Lower lobe of right lung (tissue), 2 donors: ENCODE measurements at places on chromosomes 11 and 22.

- no peak for DNase-seq
These were observed 82.8 kb downstream of the IGLL1 start for GRCh38 chr22:23497016-23497885.

- DNase-seq: no peak
These were observed 22.4 kb upstream of the CCDC188 start for GRCh38 chr22:20173246-20173645.

DNA sequence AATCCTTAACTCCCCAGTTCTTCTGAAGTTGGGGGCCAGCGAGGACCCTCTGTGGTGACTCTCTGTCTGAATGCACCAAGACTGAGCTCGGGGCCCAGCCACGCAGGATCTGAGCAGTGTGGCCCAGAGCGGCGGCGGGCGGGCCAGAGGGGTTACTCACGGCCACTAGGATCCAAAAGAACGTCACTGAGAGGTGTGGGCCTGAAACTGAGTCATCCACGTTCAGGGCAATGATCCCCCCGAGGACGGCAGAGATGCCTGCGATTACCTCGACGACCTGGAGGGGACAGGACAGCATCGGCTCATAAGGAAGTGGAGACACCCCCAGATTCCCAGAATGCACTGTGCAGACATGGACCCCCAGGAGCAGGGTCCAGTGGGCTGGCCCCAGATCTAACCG, 11.2 kb downstream of the MLC1 start:
- DNase-seq: no peak

DNA sequence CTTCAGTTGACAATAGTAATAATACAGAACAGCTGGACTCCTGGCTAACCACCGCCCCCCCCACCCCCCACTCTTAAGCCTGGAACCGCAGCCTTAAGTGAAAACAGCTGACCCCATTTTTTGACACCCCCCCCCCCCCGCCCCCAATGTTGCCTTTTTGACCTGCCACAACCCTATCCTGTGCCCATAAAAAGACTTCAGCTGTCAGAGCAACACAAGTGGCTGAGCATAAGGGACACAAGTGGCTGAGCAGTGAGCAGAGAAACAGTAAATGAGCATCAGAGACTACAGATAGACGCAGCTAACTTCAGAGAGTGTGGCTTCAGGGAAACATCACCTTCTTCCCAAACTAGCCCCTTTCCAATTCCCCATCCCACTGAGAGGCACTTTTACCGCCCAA, 1493.8 kb downstream of the LRRC4C start:
- DNase-seq: no peak

DNA sequence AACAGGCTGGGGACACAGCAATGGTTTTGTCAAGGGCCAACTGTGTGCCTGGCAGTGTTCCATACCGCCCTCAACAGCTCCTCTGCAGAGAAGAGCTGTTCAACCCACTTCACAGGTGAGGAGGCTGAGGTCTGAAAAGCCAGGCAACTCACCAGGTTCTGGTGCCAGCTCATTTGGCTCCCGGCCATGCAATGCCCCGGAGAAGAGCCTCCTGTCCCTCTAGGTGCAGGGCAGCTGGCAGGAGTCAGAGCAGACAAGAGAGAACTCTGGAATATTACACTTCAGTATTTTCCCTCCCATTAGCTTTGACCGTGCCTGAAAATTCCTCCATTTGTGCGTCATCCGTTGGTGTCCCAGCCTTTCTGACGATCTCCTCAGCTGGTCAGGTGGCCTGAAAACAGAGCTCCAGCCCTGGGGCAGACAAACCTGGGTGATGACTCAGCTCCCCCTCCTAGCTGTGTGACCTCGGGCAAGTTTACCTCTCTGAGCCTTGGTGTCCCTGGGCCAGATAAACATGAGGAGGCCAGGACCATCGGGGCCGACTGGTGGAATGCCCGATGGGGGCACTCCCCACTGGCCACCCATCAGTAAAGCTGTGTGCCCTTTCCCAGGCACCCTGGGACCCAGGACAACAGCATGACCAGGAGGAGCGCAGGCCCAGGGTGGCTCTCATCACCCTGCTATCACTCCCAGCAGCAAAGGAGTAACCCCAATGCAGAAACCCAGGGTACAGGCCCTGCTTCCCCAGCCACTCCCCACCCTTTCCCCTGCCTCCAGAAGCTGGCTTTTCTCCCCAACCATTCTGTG, 9.6 kb upstream of the C1QTNF6 start:
- peak; percentile 71 for DNase-seq

GRCh38 chr22:18988958-18989357, 52.9 kb upstream of the PRODH start:
- no peak for DNase-seq

DNA sequence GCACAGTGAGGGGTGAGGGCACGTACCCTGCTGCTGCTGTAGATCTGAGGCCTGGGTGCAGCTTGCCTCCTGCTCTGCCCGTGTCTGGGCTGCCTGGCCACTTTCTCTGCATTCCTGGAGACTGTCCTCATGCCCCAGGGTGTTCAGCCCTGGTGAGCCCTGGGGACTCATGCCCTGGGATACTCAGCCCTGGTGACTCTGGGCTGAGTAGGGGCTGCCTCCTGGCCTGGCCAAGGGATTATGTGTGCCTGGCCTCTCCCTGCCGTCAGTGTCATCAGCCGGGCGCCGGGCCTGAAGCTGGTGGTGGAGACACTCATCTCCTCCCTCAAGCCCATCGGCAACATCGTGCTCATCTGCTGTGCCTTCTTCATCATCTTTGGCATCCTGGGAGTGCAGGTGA, 94.7 kb downstream of the CACNA1I start:
- DNase-seq: no peak

- no peak for DNase-seq
These were observed 38.8 kb downstream of the CLDN25 start for GRCh38 chr11:113818426-113818825.

DNA sequence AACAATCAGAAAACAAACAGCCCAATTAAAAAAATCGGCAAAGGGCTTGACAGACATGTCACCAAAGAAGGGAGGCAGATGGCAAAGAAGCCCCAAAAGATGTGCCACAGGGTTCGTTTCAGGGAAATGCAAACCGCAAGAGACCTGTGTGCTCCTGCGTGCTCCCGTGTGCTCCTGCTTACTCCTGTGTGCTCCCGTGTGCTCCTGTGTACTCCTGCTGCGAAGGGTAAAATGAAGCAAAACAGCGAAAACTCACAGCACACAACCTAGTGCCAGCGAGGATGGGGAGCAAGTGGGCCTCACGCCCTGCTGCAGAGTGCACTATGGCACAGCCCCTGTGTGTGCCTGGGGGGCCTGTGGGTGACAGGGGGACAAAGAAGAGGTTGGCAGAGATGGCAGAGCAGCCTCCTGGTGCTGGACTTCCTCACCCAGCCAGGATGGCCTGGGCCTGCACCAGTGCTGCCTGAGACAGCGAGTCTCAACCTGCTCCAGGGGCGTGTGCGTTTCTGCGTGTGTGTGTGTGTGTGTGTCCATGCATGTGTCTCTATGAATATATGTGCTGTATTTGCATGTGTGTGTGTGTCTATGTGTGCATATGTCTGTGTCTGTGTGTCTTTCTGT, 14.0 kb downstream of the ASCL2 start:
- no peak for DNase-seq

DNA sequence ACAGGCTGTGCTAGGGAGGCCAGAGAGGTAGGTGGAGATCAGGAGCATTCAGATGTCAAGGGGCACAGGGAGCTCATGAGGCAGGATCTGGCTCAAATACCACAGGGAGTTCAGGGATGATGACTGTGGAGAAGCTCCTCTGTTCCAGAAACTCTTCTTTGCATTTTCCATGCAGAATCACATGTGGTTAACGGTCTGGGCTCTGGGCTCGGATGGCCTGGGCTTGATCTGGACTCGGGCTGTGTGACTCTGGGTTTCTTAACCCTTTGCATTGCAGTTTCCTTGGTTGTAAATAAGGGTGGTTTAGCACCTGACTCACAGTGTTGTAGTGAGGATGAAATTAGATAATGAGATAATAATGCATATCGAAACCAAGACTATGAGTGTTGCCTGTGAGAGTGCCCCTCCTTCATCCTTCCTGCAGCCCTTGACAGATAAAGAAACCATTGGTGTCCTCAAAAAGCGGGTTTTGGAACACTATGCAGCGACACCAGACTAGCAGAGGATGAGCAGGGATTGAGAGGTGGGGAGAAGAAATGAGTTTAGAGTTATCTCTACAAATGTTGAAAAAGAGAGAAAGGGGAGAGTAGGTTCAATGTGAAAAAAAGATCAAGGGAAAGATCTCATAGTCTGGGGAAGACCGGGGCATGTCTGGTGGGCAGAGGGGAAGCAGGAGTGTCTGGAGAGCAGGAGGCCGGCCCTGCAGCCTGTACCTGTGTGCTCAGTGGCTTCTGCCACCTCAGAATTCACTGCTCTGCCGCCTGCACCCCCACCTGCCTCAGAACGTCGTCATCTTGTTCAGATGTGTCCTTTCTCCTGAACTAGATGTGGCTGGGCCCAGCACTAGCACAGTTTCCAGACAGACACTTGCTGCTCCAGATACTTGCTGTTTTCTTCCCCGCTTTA, 197.8 kb upstream of the SORL1-AS1 start:
- DNase-seq: no peak

DNA sequence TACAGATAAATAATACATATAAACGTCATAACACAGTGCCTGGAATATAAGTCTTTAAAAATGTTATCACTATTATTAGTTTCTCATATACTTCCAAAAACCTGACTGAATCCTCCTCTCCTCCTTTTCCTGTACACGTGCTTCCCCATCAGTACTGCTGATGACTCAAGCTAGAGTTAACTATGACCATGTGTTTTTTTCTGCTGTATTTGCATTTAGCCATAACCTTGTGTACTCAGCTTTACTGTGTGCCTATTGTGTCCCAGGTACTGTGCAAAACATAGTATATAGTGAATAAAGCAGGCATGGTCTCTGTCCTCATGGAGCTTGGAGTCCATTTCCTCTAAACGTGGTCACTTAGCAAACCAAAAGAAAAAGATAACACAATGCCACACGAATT, 56.5 kb upstream of the ARHGAP32 start:
- no peak for DNase-seq

DNA sequence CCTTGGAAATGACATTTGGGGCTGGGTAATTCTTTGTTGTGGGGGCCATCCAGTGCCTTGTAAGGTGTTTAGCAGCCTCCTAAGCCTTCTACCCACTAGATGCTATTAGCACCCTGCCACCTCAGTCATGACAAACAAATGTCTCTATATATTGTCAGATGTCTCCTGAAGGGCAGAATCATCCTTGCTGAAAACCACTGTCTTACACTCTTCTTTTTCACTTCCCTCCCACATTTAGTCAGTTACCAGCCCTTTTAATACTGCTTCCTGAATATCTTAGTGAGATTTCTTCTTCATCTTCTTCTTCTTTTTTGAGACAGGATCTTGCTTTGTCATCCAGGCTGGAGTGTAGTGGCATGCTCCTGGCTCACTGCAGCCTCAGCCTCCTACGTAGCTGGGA, 33.1 kb downstream of the TNRC6B start:
- no peak for DNase-seq

- no peak for DNase-seq
These were observed 499.1 kb downstream of the INSC start for GRCh38 chr11:15613789-15614188.

GRCh38 chr11:61679296-61679695, 895 bp upstream of the DAGLA start:
- DNase-seq: no peak

DNA sequence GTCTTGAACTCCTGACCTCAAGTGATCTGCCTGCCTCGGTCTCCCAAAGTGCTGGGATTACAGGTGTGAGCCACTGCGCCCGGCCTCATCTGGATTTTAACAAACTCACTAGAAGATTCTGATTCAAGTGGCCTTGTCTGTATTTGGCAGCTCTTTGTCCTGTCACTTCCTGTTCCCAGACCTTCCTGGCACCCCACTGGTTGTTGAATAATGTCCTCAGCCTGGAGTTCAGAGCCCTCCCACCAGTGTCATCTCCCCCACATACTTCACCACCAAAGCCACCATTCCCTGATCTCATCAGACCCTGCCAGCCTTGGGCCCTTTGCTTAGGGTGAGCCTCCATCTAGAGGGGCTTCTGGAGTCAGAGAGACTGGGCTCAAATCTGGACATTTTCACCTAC, 3.3 kb downstream of the PELI3 start:
- no peak for DNase-seq

DNA sequence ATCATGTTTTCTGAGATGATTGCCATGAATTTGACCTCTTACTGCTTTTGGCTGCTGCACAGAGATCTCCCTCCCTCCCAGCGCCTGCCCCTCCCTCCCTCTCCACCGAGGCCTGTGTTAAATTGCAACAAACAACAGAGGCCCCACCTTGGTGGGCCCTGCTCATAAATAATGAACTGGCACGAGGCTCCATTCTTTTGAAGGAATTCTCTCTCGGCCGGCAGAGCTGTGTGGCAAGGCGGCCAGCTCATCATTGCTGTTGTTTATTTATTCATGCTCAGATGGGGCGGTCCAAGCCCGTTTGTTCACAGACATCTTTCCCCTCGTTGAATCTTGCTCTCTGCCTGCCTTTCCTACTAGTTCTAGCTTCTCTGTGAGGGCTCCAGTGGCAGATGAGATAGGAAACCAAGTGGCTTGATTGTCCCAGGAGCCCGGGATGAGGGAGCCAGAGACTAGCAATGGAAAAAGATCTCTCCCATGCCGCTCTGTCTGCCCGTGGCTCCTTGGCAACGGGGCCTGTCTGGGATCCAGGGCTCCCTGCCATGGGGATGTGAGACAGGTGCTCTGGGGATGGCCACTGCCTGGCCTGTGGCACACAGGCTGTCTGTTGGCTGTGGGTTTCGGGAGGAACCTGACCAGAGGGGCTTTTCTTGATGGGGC, 192.6 kb downstream of the DSCAML1 start:
- no peak for DNase-seq

GRCh38 chr11:105520706-105521345, 89.0 kb upstream of the GRIA4 start:
- DNase-seq: no peak

DNA sequence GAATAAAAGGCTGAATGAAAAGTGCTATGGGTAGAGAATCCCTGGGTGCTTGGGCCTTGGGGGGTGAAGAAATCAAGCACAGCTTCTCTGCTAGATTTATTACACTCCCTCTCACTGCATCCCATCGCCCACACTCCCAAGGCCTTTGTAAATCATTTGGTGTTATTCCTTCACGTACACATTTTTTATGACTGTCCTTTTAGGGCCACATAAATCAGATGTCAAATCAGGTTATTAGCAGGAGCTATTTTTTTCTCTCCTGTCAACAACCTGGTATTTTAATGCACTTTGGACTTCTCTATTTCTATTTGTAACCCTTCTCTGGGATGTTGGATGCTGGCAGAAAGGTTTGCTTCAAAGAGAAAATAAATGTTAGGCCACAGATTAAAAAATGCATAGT, 408.8 kb downstream of the INSC start:
- DNase-seq: no peak

GRCh38 chr22:50303848-50304527, 3.5 kb downstream of the PLXNB2 start:
- DNase-seq: peak; percentile 81

GRCh38 chr22:18091916-18092526, 14.2 kb downstream of the PEX26 start:
- DNase-seq: no peak

- DNase-seq: peak; percentile 39
These were observed 78.1 kb upstream of the PRR5 start for GRCh38 chr22:44623771-44624510.

DNA sequence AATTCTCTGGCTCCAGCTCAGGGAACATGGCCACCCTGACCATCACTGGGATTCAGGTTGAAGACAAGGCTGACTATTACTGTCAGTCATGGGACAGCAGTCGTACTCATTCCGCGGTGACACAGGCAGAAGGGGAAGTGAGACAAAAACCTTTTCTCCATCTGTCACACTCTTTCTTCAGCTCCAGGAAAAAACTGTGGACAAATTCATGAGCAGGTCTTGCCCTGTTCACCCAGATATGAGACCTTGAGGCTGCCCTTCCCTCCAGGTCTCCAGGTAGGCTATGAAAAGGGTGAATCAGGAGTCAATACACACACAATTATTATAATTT, 39.4 kb upstream of the GGTLC2 start:
- DNase-seq: no peak

- no peak for DNase-seq
These were observed 9.3 kb downstream of the CELSR1 start for GRCh38 chr22:46528121-46528610.
